ENCODE measurements at places on chromosomes 7 and 10.

GRCh38 chr7:1664711-1665548 lies 5.1 kb upstream of the ELFN1 start:
- peak; percentile 68 for DNase-seq

DNA sequence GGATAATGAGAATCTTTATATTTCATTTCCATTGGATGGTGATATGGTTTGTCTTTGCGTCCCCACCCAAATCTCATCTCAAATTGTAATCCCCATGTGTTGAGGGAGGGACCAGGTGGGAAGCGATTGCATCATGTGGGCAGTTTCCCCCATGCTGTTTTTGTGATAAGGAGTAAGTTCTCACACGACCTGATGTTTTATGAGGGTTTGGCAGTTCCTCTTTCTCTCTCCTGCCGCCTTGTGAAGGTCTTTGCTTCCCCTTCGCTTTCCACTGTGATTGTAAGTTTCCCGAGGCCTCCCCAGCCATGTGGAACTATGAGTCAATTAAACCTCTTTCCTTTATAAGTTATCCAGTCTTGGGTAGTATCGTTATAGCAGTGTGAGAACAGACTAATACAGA lies 59.4 kb downstream of the MTPN start:
- DNase-seq: no peak

DNA sequence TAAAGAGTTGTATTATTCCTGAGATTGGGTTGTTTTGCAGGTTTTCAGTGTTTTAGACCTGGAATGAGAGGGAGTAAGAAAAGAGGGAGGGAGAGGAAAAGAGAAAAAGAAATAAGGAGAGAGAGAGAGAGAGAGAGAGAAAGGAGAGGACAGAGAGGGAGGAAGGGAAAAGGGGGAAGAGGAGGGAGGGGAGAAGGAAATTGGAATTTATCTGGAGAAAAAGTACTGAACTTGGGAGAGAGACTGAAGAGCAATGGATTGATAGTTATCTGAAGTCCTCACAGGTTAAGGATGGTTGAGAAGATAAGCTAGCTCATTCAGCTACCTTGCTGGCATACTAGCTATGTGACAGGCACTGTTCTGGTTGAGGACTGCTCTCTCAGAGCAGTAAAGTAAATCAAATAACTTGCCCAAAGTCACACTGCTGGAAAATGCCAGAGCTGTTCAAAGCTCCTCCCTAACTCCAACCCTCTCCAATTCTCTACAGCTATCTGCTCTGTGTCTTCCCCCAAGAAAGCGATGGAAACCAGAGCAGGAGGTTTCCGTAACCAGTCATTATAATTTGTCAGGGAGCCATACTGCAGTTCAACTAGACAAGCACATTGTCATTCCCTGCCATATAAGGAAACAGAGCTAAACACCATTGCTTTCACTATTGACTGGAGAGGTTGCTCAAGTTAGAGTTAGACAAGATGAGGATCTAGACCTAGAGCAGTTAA lies 10.7 kb downstream of the CALD1 start:
- DNase-seq: no peak

DNA sequence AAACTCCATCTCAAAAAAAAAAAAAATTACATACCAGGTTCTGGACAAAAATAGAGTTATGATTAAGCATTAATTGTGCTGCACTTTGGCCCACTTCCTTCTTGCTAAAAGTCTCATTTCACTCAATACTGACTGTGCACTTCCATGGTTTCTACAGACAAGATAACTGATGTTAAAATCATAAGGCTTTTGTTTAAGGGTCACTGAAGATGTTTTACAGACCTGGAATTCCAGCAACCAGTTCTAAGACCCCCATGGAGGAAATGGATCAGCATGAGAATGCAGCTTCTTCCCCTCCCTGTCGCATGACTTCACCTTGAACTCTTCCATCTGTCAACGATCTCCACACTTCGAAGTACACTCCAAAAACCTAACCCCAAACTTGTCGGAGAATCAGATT lies 1191.8 kb upstream of the AUTS2 start:
- DNase-seq: no peak

DNA sequence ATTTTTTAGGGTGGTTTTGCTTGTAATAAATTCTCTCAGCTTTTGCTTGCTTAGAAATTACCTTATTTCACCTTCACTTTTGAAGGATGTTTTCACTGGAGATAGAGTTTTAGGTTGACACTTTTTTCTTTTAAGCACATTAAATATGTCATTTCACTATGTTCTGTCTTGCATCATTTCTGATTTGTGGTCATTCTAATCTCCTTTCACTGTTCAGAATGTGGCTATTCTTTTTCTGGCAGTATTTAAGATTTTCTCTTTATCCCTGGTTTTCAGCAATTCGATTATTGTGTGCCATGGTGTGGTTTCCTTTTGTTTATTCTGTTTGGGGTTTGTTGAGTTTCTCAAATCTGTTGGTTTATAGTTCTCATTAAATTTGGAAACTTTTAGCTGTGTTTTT lies 1065.6 kb downstream of the KCNMA1 start:
- no peak for DNase-seq

GRCh38 chr7:11274074-11274473 lies 300.4 kb downstream of the PHF14 start:
- DNase-seq: no peak

DNA sequence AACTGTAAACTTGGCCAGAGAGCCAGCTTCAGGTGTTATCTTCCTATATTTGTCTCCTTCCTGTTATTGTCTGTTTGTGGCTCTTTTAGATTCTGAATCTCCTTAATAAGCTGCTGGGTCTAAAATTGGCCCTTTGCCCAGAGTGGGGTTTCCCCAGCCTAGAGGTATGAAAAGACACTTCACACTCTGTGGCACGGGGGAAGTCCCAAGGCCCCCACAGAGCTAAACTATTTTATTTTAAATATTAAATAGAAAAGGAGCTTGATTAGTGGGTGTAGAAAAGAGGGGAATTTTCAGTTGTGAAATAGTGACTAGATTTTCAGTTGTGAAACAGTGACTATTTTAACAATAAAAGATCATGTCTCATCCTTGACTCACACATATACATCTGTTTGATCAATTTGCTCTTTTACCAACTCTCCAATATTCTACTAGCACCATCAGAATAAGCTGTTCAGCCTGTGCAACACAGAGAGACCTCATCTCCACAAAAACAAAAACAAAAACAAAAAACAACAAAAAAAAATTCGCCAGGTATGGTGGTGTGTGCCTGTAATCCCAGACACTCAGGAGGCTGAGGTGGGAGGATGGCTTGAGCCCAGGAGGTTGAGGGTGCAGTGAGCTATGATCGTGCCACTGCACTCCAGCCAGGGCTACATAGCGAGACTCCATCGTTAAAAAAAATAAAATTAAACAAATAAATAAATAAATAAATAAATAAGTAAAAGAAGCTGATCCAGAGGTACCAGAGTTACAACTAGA lies 24.9 kb upstream of the ADO start:
- DNase-seq: no peak

DNA sequence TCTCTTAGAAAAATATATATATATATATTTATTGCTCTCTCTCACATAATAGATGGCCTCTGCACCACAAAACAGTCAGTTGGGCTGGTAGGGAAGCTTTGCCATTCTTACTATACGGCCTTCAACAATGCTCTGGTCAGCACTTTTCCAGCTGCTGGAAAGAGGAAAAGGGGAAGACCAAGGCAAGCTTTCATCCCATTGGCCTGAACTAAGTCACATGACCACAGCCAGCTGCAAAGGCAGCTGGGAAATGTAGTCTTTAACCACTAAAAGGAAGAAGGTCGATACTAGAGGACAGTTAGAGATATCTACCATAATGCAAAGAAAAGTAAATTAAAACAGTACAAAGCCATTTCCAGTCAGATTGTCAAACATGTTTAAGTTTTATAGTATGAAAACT lies 58.4 kb upstream of the MACROH2A2 start:
- DNase-seq: no peak

GRCh38 chr10:24707445-24707844 lies 16.2 kb downstream of the ARHGAP21 start:
- DNase-seq: no peak

DNA sequence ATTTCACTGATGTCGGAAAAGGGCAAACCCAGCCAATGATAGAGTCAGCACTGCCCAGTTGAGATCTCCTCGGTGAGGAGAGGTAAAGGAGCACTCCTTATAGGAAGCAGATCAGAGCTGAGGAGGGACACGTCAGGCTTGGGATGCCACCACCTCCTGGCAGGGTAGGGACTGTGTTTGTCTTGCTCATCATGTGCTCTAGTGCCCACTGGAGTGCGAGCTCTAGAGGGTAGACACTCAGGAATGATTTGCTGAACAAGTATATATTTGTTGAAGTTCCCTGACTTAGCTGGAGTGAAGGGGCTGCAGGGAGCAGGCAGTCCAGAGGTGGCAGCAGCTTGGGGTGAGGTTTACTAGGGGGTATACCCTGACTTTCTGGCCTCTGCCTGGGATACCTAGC lies 146.5 kb downstream of the NOC3L start:
- no peak for DNase-seq

DNA sequence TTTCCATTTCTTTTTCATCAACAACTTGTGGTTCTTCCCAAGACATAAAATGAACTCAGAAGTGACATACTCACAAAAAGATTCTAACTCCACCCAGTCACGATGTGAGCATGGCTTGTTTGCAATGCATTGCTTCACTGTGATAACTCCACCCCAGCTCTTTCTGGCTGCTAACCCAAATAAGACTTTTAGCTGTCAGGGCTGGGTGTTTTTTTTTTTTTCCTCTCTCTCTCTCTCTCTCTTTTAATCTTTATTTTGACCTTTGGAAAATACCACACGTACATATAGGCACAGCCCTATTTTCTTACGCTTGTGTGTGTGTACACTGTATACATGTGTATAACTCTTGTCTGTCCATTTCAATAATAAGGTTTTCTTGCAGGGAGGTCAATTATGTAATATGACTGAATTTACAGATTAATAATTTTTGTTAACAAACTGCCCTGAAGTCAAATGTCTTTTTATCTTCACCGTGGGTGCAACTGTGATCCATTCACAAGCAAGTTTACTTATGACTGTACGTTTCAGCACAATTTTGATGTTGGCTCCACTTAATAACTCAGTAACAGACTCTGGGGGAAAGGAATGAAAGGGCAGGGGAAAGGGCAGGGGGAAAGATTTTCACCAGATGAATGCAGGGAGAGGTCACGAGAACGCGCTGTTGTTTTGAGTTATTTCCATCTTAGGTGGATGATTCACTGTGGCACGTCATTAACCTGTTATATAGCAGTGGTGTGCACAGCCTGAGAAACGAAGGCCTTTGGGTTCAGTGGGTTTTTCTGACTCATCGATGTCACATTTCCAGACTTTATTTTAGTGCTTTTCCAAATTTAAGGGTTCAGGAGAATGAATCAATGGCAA lies 49.1 kb downstream of the APBB1IP start:
- no peak for DNase-seq

- no peak for DNase-seq
These were observed 12.5 kb upstream of the HNRNPF start for GRCh38 chr10:43421519-43421918.

DNA sequence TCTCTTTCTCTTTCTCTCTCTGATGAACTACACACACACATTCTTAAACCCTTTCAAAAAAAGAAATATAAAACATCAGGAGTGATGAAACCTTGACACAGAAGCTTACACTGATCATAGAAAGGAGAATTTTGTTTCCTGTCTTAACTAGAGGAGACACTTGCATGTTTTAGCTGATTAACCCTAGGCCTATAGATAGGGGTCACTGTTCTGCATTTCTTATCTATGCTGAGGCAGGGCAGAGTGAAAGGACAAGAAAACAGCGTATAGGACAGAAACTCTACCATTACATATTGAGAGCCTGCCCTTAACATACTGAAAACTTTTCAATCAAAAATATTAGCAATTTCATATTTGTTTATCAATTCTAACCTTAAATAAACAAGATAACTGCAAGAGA lies 680.6 kb upstream of the MBL2 start:
- no peak for DNase-seq

DNA sequence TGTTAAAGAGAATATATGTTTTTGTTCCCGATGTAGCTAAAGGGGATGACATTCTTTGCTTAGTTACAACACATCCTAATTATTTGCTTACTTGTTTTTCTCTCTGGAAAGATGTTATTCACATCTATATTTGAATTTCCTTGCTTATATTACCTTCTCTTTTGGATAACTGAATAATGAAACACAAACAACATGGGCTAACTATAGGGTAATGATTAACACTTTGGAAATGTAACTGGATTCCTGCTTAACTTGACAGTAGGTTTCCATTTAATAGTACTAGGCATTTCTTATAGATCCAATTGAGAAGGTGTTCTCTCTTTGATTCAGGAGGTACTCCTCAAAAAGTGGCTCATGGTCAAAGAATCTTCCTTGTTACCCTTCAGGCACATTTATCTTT lies 141.1 kb downstream of the CCSER2 start:
- no peak for DNase-seq

- no peak for DNase-seq
These were observed 45.2 kb downstream of the COL1A2 start for GRCh38 chr7:94439893-94440381.

DNA sequence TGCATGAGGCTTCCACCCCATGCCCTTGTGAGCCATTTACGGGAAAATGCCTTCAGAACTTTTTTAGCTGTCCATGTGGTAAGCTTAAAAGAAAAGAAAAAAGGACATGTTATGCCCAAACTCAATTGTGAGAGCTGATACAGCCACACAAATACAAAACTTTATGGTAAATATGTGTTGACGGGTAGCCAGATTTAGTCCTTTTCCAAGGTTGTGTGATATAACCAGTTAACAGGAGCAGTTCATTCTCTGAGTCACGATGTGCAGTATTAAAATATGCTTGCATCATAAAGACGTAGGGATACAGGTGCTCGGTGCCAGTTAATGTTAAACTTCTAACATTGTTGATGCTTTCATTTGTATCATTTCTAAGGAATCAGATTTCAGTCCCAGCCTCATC lies 350.4 kb downstream of the DNAJB6 start:
- DNase-seq: no peak

- DNase-seq: no peak
These were observed 242.3 kb upstream of the AOAH start for GRCh38 chr7:36966636-36967035.

- DNase-seq: no peak
These were observed 278.5 kb downstream of the BICC1 start for GRCh38 chr10:58791137-58791536.

- no peak for DNase-seq
These were observed 1.5 kb upstream of the CALHM3 start for GRCh38 chr10:103480521-103480920.

GRCh38 chr7:32036557-32036956 lies 33.6 kb downstream of the PDE1C start:
- DNase-seq: no peak

GRCh38 chr10:129768437-129769355 lies 195.4 kb downstream of the EBF3 start:
- DNase-seq: no peak

- DNase-seq: no peak
These were observed 126.2 kb downstream of the ANLN start for GRCh38 chr7:36515847-36516246.

- DNase-seq: no peak
These were observed 312.4 kb upstream of the CACNA2D1 start for GRCh38 chr7:82755705-82756551.

- no peak for DNase-seq
These were observed 63.4 kb downstream of the VTI1A start for GRCh38 chr10:112510384-112510783.
